Stimulated activated CD8-positive, alpha-beta memory T cell treated with anti-CD3 and anti-CD28 coated beads, Interleukin-4, amount 100 ng/mL, for 1 hour (primary cell): ENCODE measurements at places on chromosomes 5 and 9.

- no peak for DNase-seq
Observed at GRCh38 chr9:84711936-84712335, 42.4 kb downstream of the NTRK2 start.

GRCh38 chr5:145689235-145689634 is 145.9 kb downstream of the PRELID2 start:
- DNase-seq = no peak

DNA sequence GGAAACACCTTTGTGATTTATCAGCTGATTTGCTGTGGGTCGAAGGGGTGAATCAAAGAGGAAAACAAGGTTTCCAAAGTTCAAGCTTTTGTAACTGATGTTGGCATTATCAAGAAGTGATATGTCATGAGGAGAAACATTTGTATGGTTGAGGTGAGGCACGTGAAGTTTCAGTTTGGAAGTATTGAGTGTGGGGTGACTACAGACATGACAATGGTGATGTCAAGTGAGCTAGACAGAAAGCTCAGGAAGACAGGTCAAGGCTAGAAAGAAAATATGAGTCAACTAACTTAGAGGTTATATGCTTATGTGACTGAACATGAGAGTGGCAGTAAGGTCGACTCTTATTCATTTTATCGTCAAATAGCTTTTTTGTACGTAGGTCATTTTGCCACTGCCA is 99.1 kb downstream of the RAB3C start:
- no peak for DNase-seq

- no peak for DNase-seq
Observed at GRCh38 chr9:126395439-126396212, 69.0 kb downstream of the MVB12B start.

DNA sequence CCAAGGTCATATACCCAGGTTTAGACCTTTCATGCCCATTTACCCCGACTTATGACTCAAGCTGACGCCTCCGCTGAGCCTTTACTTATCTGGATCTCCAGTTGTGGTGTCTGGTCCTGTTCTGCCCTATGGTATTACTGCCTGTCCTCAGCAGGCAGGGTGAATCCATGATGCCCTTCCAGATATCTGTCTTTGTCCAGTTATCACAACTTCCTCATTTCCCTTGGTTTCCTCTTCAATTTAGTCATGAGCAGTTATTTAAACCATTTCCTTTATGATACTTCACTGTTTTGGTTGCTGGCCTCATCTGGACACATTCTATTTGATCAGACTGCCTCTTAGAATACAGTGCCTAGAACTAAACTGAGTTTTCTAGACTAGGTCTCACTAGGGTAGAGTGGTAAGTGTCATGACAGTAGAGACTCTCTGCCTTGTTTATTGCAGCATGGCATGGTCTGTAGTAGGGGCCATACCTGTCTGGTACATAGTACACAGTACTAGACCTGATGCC is 93.3 kb downstream of the MELK start:
- no peak for DNase-seq

DNA sequence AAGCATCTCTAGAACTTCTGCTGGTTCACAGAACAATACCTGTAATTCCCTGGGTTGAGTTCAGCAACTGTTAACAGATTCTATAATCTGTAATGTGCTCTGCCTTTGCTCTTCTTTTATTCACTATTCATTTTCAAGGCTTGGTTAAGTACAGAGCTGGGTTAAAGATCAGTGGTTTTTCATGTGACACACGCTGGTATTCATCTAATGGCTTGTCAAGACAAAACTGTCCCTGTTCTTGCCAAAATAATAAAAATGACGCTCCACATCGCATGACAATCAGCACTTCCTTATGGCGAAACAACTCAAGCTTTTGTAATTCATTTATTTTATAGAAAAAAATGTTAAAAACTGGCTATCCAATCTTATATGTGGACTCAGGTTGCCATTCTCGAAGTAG is 137.9 kb downstream of the BNC2 start:
- no peak for DNase-seq

GRCh38 chr9:108017671-108018070 is 528.1 kb upstream of the KLF4 start:
- DNase-seq = no peak
